ENCODE measurements at places on chromosomes 6 and 20.

DNA sequence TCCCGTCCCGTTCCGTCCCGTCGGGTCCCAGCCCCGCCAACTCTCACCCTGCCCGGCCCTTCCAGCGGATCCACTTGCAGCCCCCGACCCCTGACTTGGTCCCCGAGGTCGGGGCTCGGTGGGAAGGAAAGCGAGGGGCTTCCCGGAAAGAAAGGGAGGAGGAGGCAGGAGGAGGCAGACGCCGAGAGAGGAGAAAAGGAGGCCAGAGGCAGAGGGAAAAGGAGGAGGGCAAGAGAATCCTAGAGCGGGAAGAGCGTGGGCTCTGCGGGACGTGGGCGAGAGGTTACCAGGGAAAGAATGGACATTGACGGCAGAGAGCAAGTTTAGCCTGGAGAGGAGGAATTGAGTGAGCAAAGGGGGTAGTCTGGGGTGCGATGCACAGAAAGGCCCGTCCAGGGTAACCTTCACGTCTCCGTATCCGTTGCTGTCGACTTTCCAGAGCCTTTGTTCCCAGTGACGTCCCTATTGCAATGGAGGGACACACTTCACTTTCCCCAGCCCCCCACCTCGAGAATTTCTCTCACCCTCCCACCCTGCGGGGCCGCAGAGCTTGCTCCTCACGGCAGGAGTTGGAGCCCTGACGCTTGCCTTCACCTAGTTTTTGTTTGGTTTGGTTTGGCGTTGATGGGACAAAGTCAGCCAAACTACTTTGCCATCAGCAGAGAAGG is 477 bp upstream of the MOXD1 start:
- no peak for DNase-seq

- DNase-seq, result peak; percentile 77
Observed at GRCh38 chr6:15893556-15894253, 230.9 kb upstream of the DTNBP1 start.

DNA sequence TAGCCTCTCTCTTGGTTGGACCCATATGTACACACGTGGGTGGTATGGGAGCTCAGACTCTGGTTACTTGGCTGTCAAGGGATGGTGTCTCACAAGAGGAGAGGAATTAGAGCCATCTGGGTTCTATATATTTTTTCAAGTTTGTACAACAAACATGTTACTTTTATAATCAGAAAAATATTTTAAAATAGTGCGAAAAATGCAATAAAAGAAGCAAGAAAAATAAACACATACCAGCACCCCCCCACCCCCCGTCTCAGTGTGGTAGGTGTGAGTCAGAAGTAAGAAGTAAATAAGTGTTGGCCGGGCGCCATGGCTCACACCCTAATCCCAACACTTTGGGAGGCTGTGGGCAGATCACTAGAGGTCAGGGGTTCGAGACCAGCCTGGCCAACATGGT is 2.1 kb upstream of the TIAM2 start:
- no peak for DNase-seq

- DNase-seq, result no peak
Observed at GRCh38 chr6:69880601-69881000, 14.2 kb downstream of the COL19A1 start.

DNA sequence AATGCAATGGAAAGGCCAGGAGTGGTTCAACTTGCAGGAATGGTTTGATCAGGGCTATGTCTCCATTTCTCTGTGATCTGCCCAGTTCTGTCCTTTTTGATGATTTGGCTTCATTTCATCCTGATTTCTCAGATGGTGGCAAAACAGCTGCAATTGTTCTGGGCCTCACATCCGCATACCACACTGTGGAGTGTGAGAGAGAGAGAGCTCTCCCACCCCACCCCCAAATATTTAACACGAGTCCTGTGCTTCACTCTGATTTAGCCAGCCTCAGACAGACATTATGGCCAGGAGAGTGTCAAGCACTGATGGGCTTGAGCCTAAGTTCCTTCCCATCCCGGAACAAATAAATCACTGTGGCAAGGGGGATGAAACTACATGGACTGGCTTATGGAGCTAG is 284.6 kb downstream of the CDC5L start:
- no peak for DNase-seq

GRCh38 chr6:104182811-104183210 is 676.9 kb downstream of the HACE1 start:
- no peak for DNase-seq

Data from hematopoietic multipotent progenitor cell treated with erythropoietin and hydrocortisone succinate and interleukin-3 and kit ligand, for 8 days (in vitro differentiated cells).